Left kidney (tissue), 8 donors: ENCODE measurements at places on chromosomes 16 and 17.
A peak's percentile ranks its signal among the peaks of the same experiment; 100 is the strongest.

- no peak for DNase-seq
Measured at GRCh38 chr17:14923981-14924380, 341.1 kb downstream of the PMP22 start.

DNA sequence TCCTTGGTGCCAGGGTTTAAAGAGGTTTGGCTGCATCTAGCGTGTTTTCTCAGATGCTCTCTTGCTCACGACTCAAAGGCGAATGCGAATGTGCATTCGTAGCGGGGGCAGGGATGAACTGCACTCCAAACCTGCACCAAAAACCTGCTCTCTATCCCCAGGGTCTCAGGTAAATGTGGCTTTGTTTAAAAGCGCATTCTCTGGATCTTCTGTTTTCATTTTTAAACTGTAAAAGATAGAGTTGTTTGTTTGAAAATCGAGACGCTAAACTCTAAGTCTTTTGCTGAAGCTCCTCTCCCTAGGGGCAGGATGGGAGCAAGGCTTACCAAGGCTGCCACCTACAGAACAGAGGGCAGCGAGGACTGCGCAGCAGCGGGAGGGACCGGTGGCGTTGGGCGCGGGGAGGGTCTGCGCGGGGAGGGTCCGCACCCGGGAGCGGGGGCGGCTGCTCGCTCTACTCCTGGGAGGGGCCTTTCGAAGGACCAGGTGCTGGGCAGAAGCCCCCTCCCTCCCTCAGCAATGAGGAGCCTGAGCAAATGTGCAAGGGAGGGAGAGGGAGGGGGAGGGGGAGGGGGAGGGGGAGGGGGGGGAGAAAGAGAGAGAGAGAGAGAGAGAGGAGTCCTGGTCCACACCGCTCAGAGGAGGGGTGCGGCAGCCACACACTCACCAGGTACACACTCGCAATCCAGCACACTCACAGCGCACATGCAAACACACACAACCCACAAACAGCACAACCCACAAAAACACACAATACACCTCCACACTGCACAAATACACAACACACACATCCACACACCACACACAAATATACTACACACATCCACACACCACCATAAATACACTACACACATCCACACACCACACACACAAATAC, 142.8 kb downstream of the GRIN2A start:
- DNase-seq, result peak; percentile 59

DNA sequence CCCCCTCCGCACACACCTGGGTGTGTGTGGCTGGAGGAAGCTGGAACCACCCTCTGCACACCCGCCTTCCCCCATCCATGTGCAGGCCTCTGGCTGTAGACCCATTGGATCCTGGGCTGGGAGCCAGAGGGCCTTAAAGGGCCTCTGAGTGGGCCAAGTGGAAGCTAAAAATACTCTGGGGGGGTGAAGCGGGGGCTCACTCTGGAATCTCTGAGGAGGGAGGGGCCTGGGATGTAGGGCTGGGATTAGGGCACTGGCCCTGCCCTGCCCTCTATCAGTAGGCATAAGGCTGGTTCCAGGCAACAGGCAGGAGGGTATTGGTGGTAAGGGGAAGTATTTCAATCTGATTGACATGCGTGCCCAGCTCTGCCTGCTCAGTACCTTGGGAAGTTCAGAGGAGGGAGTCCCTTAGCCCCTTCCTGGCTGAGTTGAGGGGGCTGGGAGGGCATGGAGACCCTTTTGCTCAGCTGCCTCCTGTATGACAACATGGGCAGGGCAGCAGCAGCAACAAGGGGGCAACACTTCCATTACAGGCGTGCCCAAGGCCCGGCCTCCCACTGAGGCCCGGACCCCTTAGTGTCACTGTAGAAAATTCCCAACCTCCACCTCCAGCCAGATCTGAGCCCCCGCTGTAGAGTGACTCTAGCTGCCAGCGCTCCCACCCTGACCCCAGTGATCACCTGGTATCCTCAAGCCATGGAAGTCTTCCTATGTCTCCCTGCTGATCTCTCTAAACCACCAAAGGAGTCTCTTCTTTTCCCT, 5.2 kb downstream of the ITGA3 start:
- DNase-seq, result peak; percentile 50

DNA sequence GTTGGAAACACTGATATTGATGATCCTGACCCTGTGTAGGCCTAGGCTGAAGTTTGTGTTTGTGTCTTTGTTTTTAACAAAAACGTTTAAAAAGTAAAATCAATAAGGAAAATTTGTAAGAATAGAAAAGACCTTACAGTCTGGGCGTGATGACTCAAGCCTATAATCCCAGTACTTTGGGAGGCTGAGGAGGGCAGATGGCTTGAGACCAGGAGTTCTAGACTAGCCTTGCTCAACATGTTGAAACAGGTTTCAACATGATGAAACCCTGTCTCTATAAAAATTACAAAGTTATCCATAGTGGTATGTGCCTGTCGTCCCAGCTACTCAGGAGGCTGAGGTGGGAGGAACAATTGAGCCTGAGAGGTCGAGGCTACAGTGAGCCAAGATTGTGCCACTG, 18.3 kb upstream of the TOM1L1 start:
- DNase-seq, result no peak

DNA sequence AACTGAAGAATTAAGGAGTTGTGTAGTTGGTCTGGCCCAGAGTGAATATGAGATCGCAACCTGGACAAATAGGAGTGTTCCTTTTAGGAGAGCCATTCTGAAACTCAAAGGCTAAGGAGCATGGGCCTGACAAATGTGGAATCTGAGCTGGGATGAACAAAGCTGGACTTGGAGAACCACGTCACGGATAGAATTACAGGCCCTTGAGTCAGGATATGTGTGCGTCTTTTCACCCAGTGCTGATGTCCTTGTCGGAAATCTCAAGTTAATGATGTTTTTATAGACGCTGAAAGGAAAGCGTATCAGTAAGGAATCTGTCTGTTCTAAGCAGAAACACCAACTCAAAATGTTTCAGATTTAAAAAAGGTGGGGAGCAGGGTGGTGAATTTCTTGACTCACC, 173.8 kb upstream of the ZKSCAN2 start:
- DNase-seq, result no peak

- no peak for DNase-seq
Measured at GRCh38 chr17:46732754-46733398, 85.6 kb downstream of the WNT3 start.

DNA sequence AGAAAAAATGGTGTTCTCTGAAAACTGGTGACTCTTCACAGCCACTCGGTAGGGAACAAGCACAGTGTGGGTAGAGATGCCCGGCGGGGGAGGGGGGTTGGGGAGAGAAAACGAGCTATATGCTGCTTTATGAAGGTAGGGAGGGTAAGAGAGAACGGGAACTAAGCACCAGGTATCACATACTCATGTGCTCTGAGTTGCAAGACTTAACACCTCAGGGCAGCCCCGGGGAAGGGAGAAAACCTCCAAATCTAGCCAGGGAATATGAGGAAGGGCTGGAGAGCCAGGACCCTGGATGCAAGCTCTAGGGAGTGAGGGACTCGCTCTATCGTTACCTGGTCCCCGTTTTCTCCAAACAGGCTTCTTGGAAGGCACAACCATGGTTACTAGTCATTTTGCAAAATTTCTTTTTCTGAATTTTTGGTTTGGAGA, 35.3 kb downstream of the HIC1 start:
- no peak for DNase-seq

- no peak for DNase-seq
Measured at GRCh38 chr17:76262732-76263344, 2.3 kb upstream of the UBALD2 start.

DNA sequence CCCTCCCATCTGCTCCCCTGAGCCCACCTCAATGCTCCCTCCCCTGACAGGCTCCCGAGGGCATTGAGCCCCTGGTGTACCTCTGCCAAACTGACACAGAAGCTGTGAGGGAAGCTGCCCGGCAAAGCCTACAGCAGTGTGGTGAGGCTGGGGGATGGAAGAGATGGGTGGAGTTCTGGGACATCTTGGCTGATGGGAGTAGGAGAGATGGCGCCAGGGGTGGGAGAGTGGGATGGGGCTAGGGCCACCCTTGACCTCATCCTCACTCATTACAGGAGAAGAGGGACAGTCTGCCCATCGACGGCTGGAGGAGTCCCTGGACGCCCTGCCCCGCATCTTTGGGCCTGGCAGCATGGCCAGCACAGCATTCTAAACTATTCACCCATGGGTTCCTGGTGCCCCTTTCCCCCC, 16.2 kb upstream of the CTCF start:
- DNase-seq, result no peak

GRCh38 chr17:11506635-11507034, 91.6 kb upstream of the DNAH9 start:
- peak; percentile 80 for DNase-seq

- DNase-seq, result no peak
Measured at GRCh38 chr16:85204242-85205010, 92.2 kb upstream of the CIBAR2 start.

DNA sequence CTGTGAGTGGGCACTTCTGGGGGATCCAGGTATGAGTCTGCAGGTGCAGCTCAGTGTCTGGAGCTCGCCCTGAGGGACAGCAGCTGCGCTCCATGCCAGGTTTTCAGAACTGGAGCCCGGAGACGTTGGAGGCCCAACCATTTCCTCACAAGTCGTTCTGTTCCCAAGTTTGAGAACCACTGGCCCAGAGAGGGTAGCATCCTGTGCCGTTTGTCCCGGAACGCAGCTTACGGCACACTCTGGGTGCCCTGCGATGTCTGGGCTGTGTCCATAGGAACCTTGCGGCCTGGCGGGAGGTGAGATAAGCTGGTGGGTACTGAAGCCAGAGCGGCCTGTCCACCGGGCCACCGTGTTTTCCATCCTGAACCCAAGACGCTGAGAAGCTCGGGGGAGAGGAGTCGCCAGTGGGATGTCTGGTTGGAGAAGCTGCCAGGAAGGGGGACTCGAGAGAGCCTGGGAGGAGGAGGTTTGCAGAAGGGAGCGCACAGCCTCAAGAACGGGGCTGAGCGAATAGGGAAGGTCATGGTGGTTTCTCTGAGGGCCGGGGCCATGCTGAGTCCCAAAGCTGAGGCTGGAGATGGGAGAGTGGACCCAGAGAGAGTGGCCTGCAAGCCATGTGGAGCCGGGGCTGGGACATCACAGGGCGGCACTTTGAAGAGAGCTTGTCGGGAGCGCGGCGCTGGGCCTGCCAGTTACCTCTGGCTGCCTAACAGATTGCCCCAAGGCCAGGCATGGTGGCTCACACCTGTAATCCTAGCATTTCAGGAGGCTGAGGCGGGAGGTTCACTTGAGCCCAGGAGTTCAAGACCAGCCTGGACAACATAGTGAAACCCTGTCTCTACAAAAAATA, 211.0 kb upstream of the GSE1 start:
- no peak for DNase-seq

- peak; percentile 86 for DNase-seq
Measured at GRCh38 chr16:51129105-51129504, 22.0 kb downstream of the SALL1 start.

GRCh38 chr17:3573246-3574100, 15.9 kb upstream of the TRPV3 start:
- no peak for DNase-seq

DNA sequence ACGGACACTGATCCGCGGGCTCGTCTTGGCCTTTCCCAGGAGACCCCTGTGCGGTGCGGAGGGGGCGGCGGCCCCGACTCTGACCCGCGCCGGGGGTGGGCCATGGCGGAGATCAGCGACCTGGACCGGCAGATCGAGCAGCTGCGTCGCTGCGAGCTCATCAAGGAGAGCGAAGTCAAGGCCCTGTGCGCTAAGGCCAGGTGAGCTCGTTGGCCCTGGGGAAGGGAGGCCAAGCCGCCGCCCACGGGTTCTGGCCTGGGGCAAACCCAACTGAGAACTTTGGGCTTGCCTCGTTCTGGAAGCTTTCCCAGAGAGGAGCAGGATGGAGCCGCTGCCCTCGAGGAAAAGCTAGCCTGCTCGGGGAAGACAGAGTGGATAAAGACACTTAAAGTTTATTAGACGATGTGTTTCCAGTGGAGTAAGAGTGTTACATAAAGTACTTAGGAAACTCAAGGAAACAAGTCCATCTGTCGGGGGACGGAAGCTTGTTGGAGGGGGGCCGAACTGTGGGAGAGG, 540 bp downstream of the PPP4C start:
- DNase-seq, result no peak

- DNase-seq, result no peak
Measured at GRCh38 chr17:4045487-4045886, 81.2 kb upstream of the ATP2A3 start.

GRCh38 chr17:35373984-35374765, 754 bp upstream of the SLFN11 start:
- peak; percentile 36 for DNase-seq

GRCh38 chr16:86142801-86143236, 243.9 kb downstream of the IRF8 start:
- no peak for DNase-seq

DNA sequence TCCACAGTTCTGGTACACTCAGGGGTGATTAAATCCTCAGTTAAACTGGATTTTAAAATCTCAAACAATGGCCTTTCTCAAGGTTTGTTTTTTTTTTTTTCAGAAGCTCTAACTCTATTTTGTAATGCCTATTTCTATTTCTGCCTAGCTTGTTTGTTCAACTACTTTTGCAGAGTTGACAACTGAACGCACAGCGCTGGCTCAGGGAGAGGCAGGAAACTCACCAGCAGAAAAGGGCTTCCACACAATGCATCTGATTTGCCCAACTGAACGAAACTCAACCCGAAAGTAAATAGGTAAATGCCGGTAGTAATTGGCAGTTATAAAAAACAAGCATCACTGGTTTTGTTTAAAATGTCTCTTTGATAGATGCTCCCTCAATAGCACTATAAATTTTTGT, 52.7 kb upstream of the CNEP1R1 start:
- DNase-seq, result no peak

- DNase-seq, result no peak
Measured at GRCh38 chr16:2092256-2092620, 43.5 kb downstream of the PKD1 start.

DNA sequence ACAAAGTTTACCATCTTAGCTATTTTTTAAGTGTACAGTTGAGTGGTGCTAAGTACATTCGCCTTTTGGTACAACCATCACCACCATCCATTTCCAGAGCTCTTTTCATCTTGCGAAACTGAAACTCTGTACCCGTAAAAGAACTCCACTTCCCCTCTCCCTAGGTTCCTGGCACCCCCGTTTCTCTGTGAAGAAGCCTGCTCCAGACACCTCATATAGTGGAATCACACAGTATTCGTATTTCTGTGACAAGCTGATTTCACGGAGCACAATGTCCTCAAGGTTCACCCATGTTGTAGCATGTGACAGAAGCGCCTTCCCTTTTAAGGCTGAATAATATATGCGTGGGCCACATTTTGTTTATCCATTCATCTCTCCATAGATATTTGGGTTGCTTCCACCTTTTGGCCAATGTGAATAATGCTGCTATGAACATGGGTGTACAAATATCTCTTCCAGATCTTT, 54.2 kb upstream of the MAP3K14 start:
- DNase-seq, result no peak

- DNase-seq, result no peak
Measured at GRCh38 chr16:87207509-87207908, 109.7 kb downstream of the C16orf95 start.
